Activated naive CD8-positive, alpha-beta T cell treated with anti-CD3 and anti-CD28 coated beads, Interleukin-2, amount 10 ng/mL, durations not matched to agents 7 days and 5 days (primary cell): ENCODE measurements at places on chromosomes 5 and 9. TPM values are rescaled to one million over a fixed set of nuclear protein-coding genes. Genes with fewer than 3 reads are reported as not detected.

Gene MTREX
- 69.9 TPM for total RNA-seq

Gene IFNK
- not detected for total RNA-seq

Gene TSSK1B
- total RNA-seq = not detected

Gene C9
- not detected for total RNA-seq

Gene EQTN
- not detected for total RNA-seq

Gene CAVIN4
- not detected for total RNA-seq

DNA sequence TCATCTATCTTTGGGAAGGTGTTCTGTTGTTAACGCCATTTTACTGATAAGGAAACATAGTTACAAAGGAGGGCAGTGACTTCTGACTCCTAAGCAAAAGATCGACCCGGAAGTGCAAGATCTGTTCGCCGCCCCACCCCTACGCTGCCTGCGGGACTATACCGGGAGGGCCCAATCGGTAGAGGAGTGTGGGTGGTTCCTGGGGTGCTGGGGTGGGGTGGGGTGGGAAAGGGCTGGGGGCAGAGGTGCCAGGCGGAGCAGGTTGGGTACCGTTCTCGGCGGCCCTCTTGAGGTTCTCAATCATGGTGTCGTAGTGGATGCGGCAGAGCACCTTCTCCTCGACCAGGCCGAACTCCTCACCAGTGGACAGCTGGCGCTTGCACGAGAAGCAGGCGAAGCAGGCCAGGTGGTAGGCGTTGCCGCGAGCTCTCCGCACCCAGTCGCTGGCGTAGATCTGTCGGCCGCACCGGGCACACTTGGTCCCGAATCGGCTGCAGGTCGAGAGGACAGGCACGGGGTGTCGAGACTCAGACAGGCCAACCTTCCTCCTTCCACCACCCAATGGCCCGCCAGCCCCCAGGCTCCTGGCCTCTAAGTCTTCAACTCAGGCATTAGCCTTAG, 11.8 kb downstream of the LHX6 start:
- no peak for DNase-seq

GRCh38 chr9:94870793-94871558, 144.5 kb downstream of the AOPEP start:
- DNase-seq = no peak

DNA sequence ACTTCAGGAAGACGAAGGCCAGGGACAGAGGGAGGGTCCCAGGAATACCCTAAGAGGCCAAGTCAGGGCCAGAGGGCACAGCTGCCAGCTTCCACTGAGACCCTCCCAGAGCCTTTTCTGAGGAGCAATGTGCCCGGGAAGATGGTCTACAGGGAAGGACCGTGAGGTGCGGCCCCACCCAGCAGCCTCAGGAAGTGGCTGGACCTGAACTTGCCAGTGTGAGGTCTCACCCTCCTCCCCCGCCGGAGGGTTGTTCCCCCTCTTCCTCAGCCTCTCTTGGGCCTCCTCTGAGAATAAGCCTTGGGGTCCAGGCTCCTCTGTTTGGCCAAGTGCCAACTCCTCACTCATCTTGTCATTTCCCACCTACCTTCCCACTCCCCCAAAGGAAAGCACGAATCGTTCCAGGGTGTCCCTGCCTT, 13.4 kb upstream of the SLC25A51 start:
- no peak for DNase-seq

DNA sequence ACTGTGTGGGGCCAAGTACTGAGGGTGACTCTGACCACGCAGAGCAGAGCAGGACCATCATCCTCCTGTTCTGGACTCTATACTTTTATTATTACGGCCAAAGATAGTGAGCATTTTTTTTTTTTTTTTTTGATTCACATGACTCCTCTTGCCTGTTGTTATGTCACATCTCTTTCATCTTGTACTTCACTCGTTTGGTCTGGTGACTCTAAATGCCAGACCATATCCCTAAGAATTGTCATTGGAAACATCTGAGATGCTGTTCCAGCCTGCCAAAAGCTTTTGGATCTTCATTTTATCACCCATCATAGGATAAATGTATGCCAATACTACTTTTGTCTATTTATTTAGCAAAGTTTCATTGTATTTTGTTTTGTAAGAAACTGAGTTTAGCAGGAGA, 168.2 kb upstream of the RAI14 start:
- no peak for DNase-seq

- DNase-seq = no peak
Observed at GRCh38 chr5:124720593-124720992, 25.8 kb downstream of the ZNF608 start.

DNA sequence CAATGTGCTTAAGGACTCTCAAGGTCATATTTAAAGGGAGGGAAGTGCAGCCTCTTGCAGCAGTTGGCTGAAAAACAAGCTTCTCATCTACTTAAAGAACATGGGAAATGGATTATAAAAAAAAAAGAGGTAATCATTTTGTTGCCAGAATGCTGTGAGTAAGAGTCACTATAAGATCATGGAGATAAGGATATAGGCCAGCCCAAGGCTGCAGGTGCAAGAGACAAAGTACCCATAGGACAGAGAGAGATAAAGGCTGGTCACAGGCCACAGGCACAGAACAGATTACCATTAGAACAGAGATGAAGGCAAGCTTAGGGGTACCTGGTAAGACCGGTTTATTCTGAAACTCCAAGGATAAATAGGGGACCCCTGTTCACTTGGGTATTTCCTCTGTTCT, 70.5 kb downstream of the CDKN2A start:
- DNase-seq = no peak

- DNase-seq = no peak
Observed at GRCh38 chr5:138455232-138455930, 9.9 kb upstream of the EGR1 start.

DNA sequence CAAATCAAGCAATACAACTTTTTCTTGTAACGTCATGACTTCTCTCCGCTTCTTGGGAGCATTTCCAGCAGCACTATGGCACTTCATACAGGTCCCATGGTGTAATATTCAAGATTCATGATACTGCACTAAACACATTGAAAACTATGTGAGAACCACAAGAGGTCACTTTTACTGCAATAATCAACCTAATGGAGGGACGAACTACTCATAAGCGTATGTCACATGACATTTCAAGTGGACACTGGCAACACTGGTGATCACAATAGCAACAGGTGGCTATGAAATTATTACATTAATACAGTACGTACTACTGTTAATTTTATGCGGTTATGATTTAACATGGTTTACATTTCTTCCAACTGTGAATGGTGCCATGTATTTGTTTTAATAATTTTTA, 78.6 kb upstream of the TBC1D9B start:
- DNase-seq = no peak

DNA sequence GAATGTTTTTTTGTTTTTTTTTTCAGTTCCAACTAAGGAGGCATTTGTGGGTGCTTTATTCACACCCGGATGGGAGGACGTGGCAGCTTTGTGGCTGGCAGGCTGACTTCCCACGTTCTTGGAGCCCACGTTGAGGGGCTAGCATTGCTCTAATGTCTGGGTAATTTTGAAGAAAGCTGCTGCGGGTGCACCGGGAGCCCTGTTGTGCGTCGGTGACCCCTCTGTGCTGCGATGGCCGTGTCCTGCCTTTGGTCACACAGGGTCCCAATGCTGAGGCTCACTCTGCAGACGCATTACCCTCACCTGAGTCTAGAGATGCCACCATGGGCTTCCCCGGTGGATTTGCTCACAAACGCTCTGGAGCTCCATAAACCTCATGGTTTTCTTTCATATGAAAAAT, 34.2 kb downstream of the NDUFS6 start:
- DNase-seq = no peak

GRCh38 chr5:79241535-79241979, 5.6 kb downstream of the JMY start:
- DNase-seq = no peak

DNA sequence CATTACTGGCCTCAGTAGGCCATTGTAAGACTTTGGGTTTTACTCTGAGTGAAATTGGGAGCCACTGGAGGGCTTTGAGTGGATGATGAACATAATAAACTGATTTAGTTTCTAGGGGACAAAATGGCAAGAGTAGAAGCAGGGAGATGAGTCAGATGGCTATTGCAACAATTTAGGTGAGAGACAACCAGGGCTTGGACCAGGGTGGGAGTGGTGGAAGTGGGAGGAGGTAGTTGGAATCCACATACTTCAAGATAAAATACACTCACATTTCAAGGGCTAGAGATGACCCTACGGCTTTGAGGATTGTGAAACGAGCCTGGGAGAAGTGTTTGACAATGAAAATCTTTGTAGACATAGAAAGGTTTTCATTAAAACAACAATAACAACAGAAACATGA, 136.3 kb downstream of the ACTBL2 start:
- no peak for DNase-seq

GRCh38 chr5:117135851-117136250, 561.2 kb upstream of the SEMA6A start:
- DNase-seq = no peak

- no peak for DNase-seq
Observed at GRCh38 chr5:143063175-143063970, 293.2 kb downstream of the ARHGAP26 start.
